Kidney glomerular epithelial cell (primary cell): ENCODE measurements at places on chromosomes 5 and 9.

DNA sequence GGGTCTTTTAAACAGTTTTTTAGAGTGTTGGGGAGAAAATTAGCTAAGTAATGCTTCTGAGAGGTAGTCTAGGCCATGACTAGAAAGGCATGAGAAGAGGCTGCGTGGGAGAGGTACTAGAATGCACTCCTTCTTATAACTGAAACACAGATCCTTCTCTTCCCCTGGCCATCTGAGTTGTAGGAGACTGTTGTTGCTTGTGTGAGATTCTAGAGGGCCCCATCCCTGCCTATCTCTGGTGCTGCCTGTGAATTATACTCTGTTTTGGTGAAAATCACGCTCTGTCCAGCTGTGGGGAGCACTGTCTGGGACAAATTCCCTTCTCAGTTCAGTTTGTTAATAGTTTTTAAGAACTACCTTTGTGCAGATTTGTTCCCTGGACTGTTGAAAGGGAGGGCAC is 37.5 kb downstream of the MAP1B start:
- DNase-seq, result no peak

DNA sequence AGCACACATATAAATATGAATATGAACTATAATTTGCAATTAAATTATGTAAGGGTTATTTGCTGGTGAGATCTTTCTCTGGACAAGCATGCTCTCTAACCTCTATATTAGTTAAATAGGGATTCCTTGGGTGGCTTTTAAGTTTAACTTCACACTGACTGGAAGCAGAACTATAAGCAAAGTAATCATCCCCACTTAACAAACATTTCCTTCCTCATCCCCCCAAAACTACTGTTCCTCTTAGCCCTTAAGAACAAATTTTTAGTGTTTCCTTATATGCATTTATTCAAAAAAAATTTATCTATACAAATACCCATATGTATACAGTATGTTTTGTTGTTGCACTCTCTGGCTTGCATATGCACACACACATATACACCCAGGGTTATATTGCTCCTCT is 512.1 kb upstream of the MEF2C start:
- no peak for DNase-seq

DNA sequence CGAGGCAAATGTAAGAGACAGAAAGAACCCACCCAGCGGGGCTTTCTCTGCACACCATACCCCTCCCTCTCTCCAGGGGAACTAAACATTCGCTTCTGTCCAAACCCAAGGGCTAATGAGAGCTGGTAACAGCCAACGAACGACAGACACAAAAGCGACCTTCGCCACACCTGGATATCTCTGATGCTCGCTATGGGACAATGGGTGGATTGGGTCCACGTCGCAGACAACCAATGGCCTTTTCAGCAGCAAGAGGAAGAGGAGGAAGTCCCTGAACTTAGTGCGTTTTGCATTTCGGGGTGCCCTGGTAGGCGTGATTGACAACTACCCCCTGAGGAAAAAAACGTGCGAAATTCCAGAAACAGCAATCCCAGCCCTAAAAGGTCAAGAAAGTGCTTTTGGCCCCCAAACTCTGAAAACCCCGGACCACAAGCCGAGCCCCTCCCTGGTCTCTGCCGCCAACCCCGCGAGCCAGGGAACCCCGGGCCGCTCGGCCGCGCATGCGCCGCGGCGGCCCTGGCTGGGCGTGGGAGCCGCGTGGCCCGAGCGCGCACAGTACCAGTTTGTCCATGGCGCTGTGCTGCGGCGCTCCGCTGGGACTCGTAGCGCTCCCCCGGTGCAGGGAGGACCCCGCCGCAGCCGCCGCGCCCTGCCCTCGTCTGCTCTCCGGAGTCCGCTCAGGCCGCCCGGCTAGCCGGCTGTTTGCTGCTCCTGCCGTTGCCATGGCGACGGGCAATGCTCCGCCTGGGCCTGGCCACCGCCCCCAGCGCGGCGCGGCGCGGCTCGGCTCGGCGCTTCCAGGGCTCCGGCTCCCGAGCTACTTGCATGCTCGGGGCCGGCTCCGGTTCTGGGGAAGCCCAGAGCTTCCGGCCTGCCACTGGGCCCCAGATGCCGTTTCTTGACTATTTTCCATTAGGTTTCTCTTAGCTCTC is 66.9 kb upstream of the DNAH5 start:
- DNase-seq, result peak; percentile 64

GRCh38 chr5:53915120-53915519 is 354.7 kb downstream of the NDUFS4 start:
- DNase-seq, result no peak

GRCh38 chr9:91164724-91165520 is 196.8 kb downstream of the AUH start:
- DNase-seq, result no peak

GRCh38 chr9:123089040-123089439 is 55.6 kb downstream of the GPR21 start:
- DNase-seq, result no peak

- no peak for DNase-seq
Measured at GRCh38 chr5:175870820-175871447, 444 bp upstream of the CPLX2 start.

DNA sequence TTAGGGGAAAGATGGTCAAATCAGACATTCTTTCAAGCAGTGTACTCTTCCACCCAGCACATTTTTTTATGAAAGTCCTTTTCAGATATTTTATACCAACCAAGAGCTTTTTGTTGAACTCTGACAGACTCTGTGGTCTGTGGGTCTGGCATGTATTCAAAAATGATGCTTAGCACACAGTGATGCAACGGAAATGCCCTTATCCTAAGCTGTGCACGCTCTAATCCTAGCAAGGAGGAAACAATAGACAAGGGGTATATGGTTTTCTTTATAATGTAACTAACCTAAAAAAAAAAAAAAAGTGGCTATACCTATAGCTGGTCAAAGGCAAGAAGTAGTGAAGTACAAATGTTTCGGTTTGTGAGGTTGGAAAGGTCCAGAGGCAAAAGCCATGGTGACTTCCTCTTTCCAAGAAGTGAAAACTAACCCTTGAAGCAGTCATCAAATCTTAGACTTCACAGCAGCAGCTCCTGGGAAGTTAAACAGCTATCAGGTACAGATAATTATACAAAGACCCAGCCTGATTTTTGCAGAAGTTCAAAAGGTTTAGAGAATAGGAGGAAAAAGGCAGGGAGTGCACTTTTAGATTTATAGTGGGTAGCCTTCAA is 82.5 kb downstream of the SEMA6A start:
- DNase-seq, result peak; percentile 76

- DNase-seq, result no peak
Measured at GRCh38 chr5:181044662-181045305, 4.7 kb downstream of the BTNL9 start.
